Stimulated activated naive B cell treated with anti-CD40 and anti-IgM and Interleukin-4, amounts not matched to agents 10 μg/mL and 1 μg/mL and 100 μg/mL, for 72 hours (primary cell): ENCODE measurements at places on chromosomes 1 and 21.

DNA sequence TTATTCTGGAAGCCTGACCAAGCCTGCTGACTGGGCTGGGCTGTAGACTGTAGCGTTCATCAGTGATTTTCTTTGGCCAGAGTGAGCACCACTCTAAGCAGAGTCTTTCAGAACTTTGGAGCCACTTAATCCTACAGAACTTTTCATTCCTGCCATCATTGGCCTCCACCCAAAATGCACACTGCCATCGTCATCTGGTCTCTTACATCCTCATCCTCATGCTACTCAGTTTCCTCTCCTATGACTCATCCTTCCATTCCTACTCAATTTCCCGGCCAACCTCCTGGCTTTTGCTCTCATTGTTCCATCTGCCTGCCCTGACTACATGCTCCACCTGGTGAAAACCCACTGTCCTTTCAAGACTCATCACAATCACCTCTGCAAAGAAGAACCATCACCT, 233.8 kb upstream of the USP25 start:
- no peak for DNase-seq

- peak; percentile 32 for DNase-seq
These were observed 5.9 kb downstream of the SSBP3 start for GRCh38 chr1:54400329-54400728.

DNA sequence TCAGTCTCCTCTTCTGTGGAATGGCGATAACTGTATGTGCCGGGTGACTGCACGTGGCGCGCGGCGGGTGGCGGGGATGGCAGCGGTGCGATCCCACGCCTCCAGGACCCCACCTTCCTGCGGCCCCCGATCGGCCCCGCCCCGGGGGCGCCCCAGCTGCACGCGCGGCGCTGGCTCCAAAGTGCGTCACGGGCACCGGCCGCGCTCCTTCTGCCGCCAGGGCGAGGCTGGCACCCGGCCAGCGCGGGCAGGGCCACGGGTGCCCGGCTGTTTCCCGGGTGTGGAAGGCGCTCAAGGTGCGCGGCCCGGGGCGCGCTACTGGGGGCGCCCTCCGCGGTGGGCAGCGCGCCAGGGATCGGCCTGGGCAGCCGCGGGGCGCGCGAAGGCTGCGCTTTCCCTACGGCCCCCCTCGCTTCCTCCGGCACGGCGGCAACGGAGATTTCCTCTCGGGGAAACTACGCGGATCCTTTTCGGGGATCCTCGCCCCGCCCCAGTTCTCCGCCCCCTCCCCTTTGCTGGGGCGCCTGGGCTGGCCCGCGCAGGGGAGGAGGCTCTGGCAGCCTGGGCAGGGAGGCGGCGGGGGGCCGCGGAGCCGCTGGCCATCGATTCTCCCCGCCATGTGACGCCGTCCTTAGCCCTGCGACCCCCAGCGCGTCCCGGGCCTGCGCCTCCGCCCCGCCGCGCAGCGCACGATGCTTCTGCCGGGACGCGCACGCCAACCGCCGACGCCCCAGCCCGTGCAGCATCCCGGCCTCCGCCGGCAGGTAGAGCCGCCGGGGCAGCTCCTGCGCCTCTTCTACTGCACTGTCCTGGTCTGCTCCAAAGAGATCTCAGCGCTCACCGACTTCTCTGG, at the start of gene EVA1C:
Gene EVA1C (plus strand): TSS at position 545 of the 853 bp plus-strand sequence. CDS start 148 bp downstream, at position 693.
- DNase-seq: no peak

DNA sequence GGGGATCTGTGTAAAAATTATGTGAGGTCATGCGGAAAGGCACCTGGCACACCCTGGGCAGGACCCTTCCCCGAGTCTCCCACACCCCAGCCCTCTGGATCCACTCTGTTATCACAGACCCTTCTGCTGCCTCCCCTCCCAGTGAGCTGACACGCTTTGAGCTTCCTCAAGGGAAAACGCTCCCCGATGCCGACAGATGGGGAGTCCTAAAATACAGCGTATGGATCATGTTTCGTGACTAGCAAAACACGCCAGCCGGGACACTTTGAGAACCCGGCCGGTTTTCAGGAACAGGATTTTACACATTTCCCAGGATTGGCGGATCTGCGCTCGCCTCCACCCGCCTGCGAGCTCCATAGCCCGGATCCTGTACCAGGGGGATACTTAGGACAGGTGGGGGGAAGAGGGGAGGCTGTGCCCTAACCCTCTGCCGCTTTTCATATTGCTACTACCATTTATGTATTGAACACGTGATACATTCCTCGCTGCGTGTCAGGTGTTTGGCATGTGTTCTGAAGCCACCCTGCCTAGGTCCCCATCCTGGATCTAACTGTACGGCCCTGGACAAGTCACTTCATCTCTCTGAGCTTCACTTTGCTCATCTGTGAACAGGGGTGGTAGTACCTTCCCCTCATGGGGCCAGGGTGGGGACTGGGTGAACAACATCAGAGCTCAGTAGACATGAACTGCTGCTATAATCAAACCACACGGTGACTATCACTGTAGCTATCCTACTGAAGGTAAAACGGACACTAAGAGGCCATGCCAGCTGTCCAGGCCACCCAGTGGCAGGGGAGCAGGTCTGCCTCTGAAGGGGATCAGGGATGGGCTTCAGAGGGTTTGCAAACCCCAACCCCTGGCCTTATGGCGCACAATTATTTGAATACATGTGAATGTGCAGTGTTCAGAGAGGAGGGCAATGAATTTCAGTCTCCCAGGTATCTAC, 63.2 kb downstream of the SSBP3 start:
- DNase-seq: no peak

GRCh38 chr1:244235157-244235556, 184.1 kb downstream of the ZBTB18 start:
- DNase-seq: no peak

DNA sequence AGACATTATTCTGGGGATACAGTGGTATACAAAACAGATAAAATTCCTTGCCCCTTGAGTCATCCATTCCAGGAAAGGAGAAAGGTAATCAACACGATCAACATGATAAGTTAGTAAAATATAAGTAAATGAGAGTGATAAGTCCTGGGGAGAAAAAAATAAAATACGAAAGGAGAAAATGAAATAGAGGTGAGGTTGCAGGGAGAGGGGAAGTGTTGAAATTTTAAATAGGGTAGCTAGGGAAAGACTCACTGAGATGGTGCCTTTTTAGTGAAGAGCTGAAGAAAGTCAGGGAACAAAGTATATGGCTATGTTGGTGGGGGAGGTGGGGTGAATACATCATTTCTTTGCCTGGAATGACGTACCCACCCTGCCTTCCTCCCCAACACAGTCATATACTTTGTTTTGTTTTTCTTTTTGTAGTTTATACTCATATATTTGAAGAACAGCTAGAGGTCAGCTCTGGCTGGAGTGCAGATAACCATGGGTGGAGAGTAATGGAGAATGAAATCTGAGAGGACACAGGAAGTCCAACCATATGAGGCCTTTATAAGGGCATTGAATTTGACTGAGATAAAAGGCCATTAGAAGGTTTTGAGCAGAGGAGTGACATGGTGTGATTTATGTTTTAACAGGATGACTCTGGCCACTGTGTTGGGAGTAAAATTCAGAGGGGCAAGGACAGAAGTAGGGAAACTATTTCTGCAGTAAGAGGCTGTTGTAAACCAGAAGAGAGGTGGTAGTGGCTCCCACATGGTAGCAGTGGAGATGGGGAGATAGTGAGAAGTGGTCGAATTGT, 54.8 kb downstream of the OSBPL9 start:
- DNase-seq: no peak

DNA sequence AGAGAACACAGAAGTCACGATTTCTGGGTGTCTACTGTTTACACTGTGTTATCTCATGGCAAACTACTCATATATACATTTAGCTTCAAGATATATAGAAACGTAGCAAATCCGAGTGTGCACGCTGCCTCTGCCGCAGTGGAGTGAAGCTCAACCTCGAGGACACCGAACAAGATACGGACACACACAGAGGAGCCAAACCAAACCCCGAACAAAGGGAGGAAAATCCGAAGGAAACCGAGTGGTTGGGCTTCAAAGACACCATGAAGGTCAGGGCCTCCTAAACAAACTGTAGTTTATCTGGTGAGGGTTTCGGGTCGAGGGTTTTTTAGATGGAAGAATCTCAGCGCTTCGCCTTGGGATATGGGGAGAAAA, 34.5 kb downstream of the SLC45A1 start:
- no peak for DNase-seq

DNA sequence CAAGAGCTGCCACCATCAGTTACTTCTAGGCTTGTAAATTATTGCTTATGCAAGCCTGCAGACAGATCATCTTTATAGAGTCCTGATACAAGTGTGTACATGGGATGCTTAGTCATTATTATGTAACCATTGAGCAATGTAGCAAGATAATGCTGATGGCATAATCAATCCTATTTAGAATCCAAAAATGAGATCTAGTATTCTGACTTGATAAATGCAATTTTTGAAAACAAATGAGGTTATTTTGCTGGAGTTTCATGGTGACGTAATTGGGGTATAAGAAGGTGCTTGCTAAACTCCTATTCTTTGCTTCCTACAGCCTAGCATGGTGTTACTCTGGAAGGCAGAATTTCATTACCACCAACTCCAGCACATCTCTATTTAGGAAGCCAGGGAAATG, 801.7 kb upstream of the PRMT6 start:
- DNase-seq: no peak

DNA sequence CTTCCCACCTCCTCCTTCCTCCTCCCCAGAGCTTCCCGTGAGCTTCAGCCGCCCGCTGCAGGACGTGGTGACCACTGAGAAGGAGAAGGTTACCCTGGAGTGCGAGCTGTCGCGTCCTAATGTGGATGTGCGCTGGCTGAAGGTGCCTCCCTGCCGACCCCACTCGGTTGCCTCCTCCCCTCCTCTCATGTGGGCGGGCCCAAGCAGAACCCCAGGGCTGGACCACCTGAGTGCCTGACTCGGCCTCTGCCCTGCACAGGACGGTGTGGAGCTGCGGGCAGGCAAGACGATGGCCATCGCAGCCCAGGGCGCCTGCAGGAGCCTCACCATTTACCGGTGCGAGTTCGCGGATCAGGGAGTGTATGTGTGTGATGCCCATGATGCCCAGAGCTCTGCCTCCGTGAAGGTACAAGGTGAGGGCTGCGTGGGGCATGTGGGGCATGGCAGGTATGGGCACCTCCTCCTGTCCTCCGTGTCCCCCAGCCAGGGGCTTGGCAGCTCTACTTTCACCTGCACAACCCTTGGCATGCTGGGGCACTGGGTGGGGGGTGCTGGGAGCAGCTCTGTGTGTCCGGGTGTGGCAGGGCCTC, 69.2 kb downstream of the OBSCN start:
- DNase-seq: no peak

GRCh38 chr1:216843409-216843808, 120.2 kb upstream of the ESRRG start:
- DNase-seq: no peak

DNA sequence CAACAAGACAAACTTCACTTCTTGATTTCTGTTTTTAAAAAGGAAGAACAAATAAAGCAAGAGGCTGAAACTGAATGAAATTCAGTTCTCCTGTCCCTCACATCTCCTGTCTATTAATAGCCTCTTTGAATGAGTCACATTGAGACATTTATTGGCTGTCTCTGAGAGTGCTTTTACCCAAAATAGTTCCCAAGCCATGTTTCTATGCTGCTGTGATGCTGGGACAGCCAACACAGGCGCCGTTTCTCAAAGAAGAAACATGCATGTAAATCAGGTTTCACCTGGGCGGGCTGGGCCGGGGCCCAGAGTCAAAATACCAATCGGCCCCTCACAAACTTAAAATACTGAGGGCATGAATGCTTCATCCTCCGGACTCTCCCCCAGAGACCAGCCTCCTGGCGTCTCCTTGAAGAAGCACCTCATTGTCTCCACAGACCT, 105.2 kb downstream of the EDEM3 start:
- DNase-seq: no peak

DNA sequence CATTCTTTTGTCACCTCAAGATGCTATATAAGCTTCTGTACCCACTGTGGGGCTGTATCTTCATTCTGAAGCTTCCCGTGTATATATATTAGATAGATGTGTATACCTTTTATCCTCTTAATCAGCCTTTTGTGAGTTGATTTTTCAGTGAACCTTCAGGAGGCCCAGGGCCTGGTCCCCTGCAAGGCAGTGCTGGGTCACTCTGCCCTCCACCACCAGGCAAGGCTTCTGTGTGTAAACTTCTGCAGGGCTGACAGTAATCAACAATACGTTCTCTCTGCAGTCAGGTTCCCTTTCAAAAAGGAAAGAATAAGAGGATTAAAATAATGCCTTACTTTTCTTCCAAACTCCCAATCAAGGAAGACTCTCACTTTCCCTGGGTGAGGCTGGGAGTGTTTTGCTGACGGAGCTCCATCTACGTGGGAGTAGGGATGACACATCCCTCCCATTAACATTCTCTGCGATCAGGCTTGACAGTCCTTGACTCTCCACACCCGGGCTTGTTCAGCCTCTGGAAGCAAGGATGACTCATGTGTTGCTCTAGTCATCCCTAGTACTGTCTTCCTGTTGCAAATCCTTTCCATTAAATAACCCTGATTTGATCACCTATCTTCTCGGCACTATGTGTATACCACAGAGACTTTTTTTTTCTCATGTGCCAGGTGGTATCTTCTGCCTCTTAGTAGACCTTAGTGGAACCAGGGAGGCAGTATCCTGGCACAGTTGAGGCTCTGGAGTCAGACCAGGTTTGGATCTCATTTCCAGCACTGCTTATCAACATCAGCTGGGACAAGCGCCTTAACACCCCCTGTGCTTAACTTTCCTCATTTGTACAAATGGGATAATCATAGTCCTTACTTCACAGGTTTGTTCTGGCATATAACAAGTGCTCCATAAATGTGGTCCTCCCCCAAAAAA, 70.3 kb upstream of the KCNK1 start:
- no peak for DNase-seq

DNA sequence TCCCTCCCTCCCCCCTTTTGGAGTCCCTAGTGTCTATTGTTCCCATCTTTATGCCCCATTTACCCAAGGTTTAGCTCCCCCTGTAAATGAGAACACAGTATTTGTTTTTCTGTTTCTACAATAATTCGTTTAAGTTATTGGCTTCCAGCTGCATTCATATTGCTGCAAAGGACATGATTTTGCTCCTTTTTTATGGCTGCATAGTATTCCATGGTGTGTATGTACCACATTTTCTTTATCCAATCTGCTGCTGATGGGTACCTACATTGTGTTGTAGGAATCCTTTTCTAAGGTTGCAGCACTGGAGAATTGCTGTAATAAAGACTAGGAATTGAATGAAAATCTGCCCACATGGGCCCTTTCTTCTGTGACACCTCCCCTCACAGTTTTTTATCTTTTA, 6.8 kb downstream of the SLC25A24 start:
- DNase-seq: no peak

- no peak for DNase-seq
These were observed 7.5 kb upstream of the ZNF648 start for GRCh38 chr1:182069028-182069466.

GRCh38 chr1:29258189-29258975, 22.1 kb downstream of the PTPRU start:
- no peak for DNase-seq

DNA sequence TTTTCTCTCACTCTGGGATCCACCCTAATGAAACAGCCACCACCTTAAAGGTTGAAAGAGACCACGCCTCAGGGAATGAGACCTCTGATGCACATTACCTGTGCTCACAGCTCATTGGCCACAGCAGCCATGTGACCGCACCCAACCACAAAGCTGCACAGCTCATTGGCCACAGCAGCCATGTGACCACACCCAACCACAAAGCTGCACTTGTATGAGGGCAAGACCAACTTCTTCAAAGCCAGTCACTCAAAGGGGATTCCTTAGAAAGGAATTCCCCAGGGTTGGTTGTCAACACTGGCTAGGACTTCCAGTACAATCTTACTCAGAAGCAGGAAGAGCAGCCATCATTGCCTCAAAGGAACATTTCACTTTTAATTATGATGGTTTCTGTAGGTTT, 43.6 kb upstream of the PDE9A start:
- DNase-seq: peak; percentile 60
